ENCODE measurements at places on chromosomes 4 and X.

GRCh38 chrX:124212622-124213021 lies 119.8 kb upstream of the TEX13D start:
- no peak for DNase-seq

DNA sequence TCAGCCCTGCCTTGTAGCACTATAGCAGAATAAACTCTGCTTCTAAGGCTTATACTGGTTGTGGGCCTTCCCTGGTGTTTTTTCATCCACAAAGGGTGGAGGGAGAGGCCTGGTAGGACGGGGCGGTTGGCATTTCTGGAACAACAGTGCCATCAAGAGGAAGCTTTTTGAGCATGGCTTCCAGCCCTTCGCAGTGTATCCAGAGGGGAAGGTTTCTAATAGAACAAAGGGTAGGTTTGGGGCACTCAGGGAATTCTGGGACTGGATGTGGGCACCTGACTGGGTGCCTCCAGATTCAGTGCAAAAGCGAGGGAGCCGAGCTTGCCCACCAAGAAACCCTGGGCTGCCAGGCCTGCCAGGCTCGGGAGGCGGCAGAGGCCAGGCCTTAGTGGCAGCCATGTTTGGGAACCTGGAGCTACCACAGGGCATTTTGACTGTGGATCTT lies 229.6 kb upstream of the AGTR2 start:
- DNase-seq: peak; percentile 86

DNA sequence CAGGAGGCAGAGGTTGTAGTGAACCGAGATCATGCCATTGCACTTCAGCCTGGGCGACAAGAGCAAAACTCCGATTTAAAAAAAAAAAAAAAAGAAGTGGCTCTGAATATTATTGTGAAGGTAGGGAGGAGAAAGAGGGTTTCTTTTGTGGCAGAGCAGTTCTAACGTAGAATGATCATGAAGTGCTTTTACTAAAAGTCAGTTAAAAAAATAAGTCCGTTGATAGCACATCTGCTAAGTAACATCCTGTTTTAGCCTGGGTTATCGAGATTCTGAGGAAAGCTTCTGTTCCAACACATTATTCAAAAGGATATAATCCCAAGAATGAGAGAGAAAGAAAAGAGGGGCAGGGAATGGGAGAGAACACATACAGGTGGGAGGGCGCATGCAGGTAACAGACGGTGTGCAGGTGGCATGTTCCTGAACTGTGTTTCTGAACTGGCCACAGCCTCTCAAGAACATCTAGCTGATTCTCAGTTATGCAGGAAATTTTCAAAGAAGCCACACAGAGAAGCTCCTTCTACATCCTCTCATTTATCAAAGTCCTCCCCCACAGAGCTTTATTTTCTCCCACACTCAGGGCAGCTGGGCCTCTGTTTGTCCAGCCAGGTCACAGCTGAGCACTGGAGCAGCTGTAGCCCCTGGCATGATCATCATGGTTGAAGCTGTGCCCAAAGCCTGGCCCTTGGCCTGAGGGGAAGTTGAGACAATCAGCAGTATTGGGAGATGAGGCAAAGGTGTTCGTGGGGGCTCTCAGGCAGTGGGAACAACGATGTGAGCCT lies 342.3 kb downstream of the ZNF674 start:
- DNase-seq: no peak

- DNase-seq: no peak
These were observed 71.1 kb upstream of the MSANTD1 start for GRCh38 chr4:3177905-3178304.

- no peak for DNase-seq
These were observed 70.4 kb downstream of the BEX3 start for GRCh38 chrX:103446665-103447302.

DNA sequence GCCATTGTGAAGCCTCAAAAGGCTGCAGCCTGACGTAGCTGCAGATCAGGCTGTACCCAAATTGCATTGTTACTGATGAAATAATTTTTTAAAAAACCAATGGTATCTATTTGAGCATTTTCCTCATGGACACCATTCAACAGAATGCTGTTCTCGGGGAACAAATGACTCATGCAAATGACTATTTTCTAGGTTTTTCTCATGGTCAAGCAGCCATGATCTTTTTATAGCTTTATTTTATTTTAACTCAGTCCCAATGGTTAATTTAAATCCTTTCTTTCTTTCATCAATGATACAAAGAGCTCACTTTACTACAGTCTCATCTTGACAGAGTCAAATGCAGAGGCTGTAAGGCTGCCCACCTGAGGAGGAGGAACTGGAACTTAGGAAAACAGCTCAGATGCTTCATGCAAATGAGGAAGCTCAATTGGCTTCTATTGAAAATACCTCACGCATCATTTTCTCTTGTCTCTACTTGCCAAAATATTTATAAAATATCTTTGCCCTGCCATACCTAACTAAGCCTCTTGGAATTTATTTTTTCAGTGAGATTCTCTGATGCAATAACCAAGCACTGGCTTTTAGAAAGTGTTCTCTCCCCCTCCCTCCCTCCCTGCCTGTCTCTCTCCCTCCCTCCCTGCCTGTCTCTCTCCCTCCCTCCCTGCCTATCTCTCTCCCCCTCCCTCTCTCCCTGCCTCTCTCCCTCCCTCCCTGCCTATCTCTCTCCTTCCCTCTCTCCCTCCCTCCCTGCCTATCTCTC lies 81.0 kb downstream of the SORBS2 start:
- DNase-seq: no peak

DNA sequence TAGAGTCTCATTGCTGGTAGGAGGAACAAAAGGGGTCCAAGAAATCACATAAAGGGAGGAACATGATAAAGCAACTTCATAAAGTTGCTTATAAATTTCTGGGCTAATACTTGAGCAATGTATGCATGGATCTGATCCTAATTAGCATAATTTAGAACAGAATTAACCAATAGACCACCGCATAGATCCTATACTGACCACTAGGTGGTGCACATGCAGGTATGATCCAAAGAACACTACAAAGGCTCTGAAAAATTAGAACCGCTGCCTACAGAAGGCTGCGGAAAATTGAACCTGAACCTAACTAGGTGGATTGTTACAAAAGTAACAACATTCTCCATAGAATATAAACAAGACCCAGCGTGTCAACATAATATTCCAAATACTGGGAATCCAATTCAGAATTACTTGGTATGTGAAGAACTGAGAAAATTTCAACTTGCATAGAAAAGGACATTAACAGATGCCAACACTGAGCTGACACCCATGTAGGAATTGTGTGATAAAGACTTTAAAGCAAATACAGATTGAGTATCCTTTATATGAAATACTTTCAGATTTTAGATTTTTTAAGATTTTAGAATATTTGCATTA lies 23.3 kb downstream of the BRCC3 start:
- no peak for DNase-seq

DNA sequence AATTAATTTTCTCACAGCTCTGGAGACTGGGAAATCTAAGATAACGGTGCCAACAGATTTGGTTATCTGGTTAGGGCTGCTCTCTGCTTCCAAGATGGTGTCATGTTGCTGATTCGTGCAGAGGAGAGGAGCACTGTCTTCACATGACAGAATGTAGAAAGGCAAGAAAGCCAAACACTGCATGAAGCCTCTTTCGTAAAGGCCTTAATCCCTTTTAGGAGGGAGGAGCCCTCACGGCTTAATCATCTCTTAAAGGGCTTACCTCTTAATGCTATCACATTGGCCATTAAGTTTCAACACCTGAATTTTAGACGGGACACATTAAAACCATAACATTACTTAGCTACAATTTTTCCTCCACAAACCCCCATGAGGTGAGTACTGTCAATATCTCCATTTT lies 174.1 kb downstream of the COX18 start:
- no peak for DNase-seq

DNA sequence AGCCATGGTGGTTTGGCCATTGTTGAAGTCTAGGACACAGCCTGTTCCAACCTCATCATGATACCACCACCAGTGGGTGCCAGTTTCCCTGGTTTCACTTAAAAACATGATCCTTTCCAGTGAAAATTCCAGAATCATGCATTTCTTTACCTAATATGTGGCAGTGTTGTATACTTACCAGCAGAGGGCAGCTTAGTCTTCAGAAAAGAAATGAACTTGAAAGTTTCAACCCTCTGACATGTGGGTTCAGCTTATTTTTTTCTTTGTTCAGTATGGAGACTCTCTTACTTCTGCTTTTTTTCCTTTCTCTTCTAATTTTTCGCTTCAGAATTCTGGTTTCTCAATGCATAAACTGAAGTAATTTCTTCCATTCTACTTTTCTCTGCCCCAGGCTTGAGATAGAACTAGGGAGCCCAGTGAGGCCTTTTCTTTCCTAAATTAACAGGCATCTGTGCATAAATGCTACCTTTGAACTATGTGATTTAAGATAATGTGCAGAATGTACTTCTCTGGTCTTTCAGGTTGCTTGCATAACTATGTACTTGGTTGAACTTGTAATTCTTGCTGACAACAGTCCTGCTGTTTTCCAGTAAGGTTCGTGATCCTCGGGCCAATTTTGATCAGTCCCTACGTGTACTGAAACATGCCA lies 10.7 kb downstream of the LIAS start:
- no peak for DNase-seq

GRCh38 chr4:109408711-109409110 lies 24.9 kb upstream of the SEC24B start:
- no peak for DNase-seq

GRCh38 chrX:154004315-154004714 lies 15.4 kb downstream of the IRAK1 start:
- DNase-seq: no peak

DNA sequence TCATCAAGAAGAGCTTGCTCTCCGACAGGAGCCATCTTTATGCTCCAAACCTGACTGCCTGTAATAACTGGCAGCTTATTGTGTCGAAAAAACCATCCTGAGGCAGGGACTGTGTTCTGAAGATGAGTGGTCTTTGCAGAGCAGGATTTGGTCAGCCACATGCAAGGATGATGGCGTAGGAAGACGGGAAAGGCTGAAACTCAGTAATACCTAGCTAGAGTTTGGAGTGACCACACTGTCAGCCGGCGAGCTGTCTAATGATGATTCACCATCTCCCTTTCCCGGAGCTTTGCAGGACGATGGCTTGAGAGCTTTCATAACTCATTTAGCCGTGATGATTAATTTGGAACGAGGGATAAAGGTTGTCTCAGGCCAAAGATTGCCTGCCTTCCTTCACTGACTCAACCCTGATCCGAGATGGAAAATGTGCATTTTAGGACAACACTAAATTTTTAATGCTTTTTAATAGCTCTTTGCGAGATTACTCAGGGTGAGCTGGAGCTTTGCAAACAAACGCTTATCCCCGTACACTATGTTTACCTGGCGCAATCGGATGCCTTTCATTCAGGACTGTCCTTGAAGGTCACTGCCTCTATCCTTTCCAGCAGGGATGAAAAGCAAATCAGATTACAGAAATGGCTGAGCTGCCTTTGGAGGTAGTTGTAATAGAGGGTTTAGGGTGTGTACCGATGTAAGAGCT lies 288.5 kb downstream of the ASMT start:
- no peak for DNase-seq

GRCh38 chr4:57091657-57092162 lies 18.5 kb downstream of the IGFBP7 start:
- DNase-seq: no peak

GRCh38 chrX:74270393-74270792 lies 33.6 kb upstream of the ZCCHC13 start:
- no peak for DNase-seq

DNA sequence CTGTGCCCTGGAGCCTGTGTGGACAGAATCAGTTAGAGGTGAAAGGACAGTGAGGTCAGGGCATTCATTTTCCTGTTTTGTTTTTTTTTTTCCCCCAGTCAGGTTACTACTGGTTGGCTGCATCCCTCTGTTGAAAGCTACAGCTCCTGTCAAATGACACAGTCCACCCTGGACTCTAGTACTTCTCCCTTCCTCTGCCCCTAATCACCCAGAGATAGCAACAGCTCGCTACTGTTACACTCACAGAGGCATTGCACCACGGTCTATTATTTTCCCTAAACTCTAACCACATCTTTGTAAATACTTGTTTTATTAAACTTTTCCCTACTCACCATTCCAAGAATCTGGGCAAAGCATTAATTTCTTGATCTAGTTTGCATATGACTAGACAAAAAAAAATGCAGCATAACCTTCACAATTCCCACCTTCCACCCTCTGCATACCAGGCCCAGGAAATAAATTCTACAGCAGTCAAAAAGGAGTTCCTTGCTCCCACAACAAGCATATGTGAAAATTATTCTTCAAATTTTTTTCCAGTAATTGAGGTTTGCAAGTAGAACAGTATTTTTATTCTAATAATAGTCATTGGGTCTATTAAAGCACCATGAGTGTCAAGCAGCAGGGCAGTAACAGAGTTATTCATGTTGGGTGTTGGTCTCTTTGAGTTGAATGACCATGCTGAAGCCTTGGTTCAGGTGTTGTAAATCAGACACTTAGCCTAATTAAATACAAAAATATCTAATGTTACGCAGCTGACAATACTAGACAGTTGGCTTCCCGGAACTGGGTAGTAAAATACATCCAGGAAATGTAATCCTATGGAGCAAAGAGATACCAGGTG lies 329.2 kb downstream of the INPP4B start:
- DNase-seq: no peak

DNA sequence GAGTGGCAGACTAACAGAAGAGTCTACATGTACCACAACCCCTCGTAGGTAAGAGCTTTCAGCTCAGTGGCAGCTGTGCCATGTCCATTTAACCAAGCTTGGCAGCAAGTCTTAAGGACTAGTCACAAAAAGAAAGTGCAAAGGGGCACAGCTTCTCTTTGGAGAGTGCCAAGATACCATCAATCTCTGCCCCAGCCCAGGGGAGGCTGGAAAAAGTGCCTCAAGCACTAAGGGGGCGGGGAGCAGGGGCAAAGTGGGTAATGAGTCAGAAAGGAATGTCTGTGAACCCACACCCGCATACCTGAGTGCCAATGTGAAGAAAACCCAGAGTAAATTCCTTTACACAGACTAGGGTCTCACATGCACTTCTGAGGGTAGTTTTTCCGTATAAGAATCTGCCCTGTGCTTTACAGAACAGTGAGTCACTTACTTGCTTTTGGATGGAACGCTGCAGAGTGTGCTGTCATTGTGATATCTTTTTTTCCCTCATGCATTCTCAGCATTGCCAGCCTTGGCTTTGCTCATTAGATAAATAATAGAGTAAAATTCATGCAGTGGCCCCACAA lies 219.8 kb downstream of the ZNF674 start:
- no peak for DNase-seq

DNA sequence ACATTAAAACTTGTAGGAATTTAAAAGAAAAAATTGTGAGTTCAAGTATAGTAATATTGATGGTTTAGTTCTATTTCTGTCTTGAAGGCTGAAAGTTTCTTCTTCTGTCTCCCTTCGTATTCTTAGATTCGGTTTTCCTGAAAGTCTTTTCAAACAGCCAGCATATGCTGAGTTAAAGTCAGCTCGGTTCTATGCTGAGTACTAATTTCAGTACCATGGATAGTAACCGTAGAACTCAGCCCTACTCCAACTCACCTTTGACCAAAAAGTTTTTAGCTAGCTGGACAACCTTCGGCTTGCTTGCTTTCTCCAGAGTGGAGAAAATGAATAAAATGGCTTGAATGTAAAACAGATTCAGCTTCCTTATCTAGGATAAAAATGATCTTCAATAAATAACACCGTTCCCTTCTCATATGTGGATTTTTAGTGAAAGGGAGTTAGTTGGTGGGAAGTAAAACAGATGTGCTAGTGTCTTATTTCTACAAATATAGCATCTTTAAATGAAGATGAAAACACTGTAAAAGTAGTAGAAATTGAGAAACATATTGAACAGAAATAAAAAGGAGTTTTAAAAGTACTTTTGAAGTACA lies 5.2 kb downstream of the POU4F2 start:
- DNase-seq: no peak

- DNase-seq: no peak
These were observed 85.2 kb downstream of the ADGRA3 start for GRCh38 chr4:22430626-22431025.

- DNase-seq: no peak
These were observed 15.9 kb downstream of the CCDC149 start for GRCh38 chr4:24896977-24897376.

All from NCI-H1417 treated with DMSO at 0.1 percent for 48 hours (cell line).